ENCODE measurements at places on chromosomes 2 and 18.

- DNase-seq = no peak
Observed at GRCh38 chr2:126838716-126838985, 60.0 kb upstream of the TEX51 start.

GRCh38 chr2:162885281-162886070, 46.9 kb upstream of the KCNH7 start:
- DNase-seq = no peak

GRCh38 chr2:217947383-217948350, 55.1 kb downstream of the TNS1 start:
- no peak for DNase-seq

- DNase-seq = no peak
Observed at GRCh38 chr2:126902152-126902835, 3.6 kb downstream of the TEX51 start.

- DNase-seq = no peak
Observed at GRCh38 chr18:59550174-59550516, 147.1 kb downstream of the CCBE1 start.

DNA sequence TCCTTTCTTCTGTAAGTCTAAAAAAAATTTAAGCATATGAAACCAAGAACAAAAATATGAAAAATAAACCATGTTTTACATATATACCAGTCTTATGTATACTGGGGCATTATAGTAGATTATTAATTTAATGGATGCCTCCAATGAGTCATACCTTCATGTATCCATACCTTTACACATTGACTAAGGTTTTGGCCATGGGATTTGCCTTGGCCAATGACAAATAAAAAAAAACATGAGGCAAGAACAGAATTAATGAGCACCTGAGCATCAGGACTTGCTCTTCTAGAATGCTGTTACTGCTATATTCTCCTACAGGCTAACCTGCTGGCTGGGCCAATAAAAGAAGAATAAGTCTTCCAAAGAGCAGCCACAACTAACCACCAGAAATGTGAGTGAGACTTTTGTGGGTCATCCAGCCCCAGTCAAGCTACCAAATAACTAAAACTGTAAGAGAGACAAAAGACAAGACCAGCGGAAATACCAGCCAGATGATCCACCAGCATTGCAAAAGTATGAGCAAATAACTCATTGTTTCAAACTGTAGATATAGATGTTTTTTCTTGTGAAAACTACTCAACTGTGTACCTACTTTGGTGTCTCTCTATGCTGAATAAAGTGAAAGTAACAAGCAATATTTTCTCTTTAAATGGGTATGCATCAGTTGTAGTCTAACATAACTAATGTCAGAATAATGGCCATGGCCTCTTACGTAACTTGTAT, 749.6 kb upstream of the VRK2 start:
- DNase-seq = no peak

GRCh38 chr2:660029-660428, 17.2 kb downstream of the TMEM18 start:
- no peak for DNase-seq

DNA sequence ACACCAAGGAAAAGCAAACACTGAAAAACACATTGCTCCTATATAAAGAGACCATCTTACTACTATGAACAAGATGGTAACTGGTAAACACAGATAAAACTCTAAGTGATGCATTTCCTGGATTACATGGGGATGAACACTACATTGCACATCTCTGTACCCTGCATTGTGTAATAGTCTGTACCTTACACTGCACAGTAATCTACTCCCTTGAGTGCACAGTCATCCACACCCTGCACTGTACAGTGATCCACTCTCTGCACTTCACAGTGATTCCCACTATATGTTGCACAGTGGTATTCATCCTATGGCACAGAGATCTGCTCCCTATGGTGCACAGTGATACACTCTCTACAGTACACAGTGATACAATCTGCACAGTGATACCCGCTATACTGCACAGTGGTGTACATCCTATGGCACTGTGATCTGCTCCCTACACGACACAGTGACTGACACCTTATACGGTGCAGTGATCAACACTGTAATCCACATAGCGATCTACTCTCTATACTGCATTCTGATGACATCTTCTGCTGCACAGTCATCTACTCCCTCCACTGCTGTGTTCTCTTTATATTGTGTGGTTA, 462.2 kb upstream of the RGPD4 start:
- DNase-seq = no peak

DNA sequence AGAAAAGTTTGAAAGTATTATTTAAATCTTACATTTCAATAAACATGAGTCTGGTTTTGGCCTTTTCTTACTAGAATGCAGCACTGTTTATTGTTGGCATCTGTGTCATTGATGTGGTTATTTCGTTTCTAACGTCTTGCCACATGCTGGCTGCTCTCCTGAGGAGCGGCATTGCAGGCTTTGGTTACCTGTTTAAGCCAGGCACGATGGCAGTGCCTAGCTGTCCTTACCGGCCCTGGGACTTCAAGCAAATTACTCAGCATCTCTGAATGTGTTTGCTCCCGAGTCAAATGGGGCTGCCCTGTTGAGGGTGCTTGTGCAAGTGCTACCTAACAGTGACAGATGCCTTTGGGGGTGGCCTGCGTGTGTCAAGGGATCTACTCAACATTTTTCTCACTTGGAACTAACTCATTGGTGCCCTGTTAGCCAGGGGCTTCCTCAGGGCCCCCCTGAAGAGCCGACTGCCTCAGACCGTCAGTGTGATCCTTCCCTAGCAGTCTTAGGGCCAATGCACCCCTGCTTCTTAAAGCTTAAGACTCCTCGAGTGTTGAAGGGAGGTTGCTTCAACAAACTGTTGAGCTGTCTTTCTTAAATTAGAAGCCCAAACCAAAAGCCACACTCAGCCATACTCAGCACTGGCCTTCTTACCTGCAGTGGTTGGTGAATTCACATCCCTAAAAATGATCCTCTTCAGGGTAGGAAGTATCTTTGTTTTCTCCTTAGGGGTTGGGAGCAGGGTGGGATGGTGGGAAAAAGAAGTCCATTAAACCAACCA, 151.5 kb downstream of the NCK2 start:
- DNase-seq = no peak

- DNase-seq = no peak
Observed at GRCh38 chr2:145303536-145303935, 783.6 kb upstream of the ZEB2 start.

- no peak for DNase-seq
Observed at GRCh38 chr2:239346676-239347075, 54.1 kb downstream of the HDAC4 start.

- no peak for DNase-seq
Observed at GRCh38 chr18:5370332-5370731, 74.8 kb upstream of the ZBTB14 start.

DNA sequence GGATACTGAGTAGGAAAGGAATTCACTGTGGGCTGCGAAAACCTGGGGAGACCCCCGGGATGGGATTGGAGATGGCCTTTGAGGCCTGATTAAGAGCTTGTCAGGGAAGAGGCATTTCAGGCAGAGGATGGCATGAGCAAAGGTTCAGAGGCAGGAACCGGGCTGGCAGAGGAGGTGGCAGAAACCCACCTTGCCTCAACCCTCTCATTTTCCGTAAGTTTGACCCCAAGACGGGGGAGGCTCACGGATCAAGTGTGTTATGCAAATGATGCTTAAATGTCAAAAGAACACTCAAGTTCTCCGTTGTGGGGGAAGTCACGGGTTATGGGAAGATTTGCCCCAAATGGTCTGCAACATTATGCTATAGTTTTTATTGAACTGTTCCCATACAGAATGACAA, 88.3 kb downstream of the MYCN start:
- no peak for DNase-seq

DNA sequence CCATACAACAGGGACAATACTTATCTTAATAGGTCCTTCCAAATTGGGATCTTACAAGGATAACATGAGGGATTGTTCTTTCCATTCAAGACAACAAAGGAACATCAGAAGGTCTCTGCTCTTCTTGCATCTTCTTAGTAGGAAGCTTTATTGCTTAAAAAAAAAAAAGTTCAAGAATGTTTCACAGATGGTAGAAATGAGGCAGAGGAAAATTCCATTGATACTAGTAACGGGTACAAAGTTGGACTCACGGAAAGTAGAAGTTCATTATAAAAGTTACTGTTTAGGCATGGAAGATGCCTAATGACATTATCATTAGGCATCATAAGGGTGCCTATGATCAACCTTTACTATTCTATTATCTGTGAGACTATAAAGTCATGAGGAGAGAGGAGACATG, 136.2 kb downstream of the LAMA3 start:
- DNase-seq = no peak

GRCh38 chr18:43170586-43170985, 55.1 kb upstream of the RIT2 start:
- DNase-seq = no peak

DNA sequence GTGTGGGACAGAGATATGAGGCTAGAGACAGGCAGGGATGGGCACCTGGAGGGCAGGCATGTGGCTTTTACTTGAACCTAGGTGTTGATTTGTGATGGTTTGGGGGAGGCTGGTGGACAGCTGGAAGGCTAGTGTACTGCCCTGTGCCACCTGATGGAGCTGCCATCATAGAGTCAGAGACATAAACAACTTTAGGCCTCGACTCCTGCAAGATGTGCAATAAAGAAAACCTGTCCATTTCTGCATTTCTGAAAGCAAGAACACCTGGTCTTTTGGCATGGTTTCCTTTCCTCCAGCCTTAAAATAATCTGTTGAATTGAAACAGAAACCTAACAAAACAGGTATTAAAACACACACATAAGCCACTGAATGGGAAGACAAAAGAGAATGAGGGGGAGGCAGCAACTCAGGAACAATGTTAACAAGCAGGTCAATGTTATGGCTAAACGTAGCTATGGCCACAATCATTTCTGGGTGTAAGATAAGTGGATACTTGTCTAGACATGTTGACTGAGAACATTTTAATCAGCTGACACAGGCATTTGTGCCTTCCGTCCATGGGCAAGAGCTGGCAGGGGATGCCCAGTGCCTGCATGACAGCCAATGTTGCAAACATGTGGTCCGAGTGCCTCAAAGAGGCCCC, 87.8 kb downstream of the KCTD1 start:
- no peak for DNase-seq

GRCh38 chr2:231361701-231362554, 33.6 kb upstream of the B3GNT7 start:
- no peak for DNase-seq

GRCh38 chr2:70128005-70128404, 40.7 kb downstream of the PCBP1 start:
- DNase-seq = no peak

- no peak for DNase-seq
Observed at GRCh38 chr2:157874997-157875640, 1.0 kb downstream of the ACVR1 start.

GRCh38 chr2:222167762-222168161, 131.0 kb downstream of the PAX3 start:
- no peak for DNase-seq

DNA sequence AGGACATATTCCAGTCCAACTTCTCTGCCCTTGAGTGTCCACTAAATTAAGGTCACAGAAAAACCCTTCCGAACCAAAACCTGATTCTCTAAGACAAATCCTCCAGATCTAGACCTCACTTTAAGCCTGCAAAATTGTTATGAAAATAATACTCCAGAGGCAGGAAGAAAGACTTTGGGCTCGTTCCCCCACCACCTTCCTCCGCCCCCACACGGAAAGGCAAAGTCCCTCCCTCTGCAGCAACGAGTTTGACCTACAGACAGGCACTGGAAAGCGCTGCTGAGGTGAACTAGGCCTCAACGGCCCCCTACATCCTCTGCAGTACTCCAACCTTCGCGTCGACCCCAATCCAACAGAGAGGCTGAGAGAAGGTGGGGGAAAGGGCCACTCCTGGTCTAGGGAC, 808 bp downstream of the ATP5MC3 start:
- peak; percentile 8 for DNase-seq

DNA sequence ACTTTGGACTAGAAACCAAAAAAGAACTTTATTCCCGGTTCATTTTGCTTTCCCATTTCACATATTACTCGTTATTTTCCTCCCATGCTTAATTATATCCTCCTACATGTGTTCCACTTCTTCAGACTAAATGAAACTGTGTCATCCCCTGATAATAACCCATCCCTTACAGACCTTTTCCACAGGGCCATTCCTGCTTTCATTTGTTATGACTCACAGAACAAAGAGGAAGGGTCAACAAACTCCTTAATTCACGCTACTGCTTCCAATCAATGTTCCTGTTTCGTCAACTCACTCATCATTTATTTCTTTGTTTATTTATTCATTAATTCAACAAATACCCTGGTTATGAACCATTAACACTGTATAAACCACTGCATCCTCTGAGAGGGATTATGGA, 104.5 kb downstream of the ZEB2 start:
- no peak for DNase-seq

DNA sequence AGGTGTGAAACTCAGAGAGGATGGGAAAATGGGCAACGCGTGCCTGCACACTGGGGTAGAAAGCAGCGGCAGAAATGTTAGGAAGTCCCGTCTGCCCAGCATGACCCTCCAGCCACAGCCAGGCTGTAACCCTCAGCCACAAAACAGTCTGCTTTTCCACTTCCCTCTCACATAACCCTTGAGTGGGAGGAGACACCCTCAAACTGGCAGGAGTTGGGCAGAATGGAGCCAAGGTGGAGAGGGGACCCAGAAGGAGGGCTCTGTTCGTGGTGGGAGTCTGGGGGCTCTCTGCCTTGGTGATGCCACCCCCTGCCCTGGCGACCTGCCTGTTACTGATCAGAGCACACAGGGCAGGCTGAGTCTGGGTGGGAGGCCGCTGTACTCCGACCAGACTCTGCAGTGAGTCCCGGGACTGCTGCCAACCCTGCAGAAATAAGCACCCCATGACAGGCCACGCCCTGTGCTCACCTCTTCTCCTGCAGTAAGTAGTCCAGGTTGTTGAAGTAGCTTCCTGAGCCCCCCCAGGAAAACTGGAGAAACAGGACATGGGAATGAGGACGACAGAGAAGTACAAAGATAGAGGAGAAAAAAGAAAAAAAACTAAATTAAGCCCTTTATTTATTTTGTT, 16.0 kb downstream of the FAM178B start:
- no peak for DNase-seq

- no peak for DNase-seq
Observed at GRCh38 chr2:73870084-73870483, 22.7 kb upstream of the ACTG2 start.

DNA sequence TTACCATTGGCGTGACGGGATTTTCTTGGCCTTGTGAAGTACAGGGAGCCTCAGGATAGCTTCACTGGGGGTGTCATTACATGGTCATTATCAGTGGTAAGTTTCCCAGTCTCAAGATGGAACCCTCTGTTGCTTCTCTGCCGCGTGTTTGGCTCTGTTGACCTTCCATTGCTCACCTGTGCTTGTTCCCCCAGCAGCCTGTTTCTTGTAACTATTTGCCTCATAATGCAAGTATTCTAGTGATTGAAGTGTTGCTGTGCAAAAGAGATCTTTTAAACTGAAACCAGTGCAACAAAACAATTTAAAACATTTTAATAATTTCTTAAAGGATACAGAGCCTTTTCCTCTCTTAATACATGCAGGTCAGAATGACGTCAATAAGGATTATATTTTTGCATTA, 24.6 kb downstream of the PRKCE start:
- no peak for DNase-seq

DNA sequence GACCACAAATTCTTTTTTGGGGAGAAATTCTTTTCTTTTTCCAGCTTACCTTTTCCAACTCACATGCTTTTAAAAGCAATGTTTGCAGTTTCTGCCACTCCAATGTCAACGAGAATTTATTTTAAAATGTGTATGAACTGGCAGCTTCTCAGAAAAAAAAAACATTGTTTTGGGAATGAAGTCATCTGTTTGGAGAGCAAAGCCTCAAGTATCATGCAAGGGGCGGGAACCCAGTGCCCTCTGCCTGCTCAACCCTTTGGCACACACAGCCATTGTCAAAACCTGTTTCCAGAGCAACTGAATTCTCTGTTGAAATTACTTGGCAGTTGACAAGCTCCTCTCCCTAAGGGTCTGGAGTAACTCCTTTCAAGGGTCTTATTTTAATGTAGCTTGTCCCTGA, 128.5 kb downstream of the QPCT start:
- no peak for DNase-seq
